ENCODE measurements at places on chromosomes 3 and 15. TPM values are rescaled to one million over a fixed set of nuclear protein-coding genes. Genes with fewer than 3 reads are reported as not detected.

ZNF592 gene
- total RNA-seq: 16.1 TPM

CLRN1 gene
- 0.32 TPM for total RNA-seq

ZBED2 gene
- total RNA-seq: 0.12 TPM

GRM2 gene
- total RNA-seq: under 0.01 TPM

DPH6 gene
- 15.6 TPM for total RNA-seq

GOLGA8T gene
- total RNA-seq: not detected

FRMD5 gene
- total RNA-seq: 0.16 TPM

HHLA2 gene
- not detected for total RNA-seq

SENP8 gene
- total RNA-seq: 2.3 TPM

LRRC31 gene
- total RNA-seq: not detected

COLQ gene
- 0.61 TPM for total RNA-seq

SPATA12 gene
- total RNA-seq: not detected

CPNE9 gene
- not detected for total RNA-seq

IL16 gene
- 1.1 TPM for total RNA-seq

NDUFB4 gene
- total RNA-seq: 18.2 TPM

CHRM5 gene
- total RNA-seq: under 0.01 TPM

OXTR gene
- total RNA-seq: 41.3 TPM

PTPN9 gene
- 38.8 TPM for total RNA-seq

RTP4 gene
- 2.8 TPM for total RNA-seq

RTP1 gene
- total RNA-seq: not detected

DHFR2 gene
- 5.0 TPM for total RNA-seq

Data from hair follicle dermal papilla cell (primary cell).